ENCODE measurements at places on chromosomes 2 and 18.

GRCh38 chr2:40480596-40480995 lies 28.7 kb upstream of the SLC8A1 start:
- no peak for DNase-seq

DNA sequence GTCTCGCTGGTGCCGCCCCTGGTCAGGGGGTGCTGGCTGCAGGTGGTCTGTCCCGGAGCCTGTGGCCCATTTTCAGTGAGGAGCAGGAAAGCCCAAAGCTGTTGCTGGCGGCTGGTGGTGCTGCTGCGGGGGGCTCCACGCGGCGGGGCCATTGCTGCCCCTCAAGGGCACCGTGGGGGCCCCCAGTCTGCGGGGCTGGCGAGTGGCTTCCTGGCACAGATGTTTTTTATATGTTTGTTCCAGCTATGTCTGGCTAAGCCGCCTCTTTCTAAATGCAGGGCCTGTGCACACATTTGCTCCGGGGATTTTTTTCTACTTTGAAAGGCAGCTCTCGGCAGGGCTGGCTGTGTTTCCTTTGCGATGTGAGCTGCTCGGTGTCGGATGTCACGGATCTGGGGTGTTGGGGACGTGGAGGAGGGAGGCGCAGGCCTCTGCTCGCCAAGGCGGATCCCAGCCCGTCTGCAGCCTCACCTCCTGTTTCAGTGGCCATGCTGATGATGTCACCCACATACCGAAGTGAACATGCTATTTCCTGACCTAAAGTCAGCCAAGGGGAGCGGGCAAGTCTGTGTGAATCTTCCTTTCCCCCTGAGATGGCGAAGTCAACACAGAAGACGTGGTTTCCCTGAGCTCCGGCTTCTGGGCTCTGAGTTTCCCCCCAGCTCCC lies 112.0 kb upstream of the CTDP1 start:
- no peak for DNase-seq

DNA sequence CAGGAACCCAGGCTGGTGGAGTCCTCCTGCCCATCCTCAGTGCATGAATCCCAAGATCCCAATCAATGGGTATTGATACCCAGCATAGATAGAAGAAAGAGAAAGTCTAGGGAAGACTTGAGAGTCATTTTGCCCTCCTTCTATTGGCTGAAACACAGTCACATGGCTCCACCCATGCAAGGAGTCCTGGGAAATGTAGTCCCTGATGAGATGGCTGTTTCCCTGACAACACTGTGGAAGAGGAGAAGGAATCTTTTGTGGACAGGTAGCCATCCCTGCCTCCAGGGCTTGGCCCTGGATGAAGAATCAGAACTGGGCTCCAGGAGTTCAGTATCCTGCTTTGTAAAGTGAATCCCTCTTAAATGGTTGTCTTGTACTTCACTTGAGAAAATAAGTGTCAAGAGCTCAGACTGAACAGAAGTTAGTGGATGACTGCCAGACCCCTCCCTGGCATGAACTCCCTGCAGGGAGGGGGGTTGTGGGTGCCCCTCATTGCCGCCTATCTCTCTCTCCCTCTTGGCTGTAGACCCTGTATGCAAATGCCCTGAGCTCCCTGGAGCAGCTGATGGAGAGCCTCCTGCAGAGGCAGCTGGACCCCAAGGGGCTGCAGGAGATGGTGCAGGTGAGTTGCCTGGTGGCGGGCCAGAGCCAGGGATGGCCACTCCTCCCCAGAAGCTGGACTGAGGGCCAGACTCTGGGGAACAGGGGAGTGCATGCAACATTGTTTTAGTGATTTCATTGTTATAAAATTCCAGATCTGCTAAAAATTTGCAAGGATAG lies 36.1 kb downstream of the MROH2A start:
- no peak for DNase-seq

- no peak for DNase-seq
These were observed 1588.2 kb downstream of the LRP1B start for GRCh38 chr2:140542627-140543026.

GRCh38 chr2:149816756-149817551 lies 229.4 kb upstream of the MMADHC start:
- DNase-seq: no peak

- DNase-seq: no peak
These were observed 322.6 kb downstream of the AFF3 start for GRCh38 chr2:99819766-99820165.
